Activated naive CD8-positive, alpha-beta T cell treated with anti-CD3 and anti-CD28 coated beads, Interleukin-2, amount 10 ng/mL, durations not matched to agents 7 days and 5 days (primary cell): ENCODE measurements at places on chromosomes 12 and 14. TPM values are rescaled to one million over a fixed set of nuclear protein-coding genes. Genes with fewer than 3 reads are reported as not detected.

DNA sequence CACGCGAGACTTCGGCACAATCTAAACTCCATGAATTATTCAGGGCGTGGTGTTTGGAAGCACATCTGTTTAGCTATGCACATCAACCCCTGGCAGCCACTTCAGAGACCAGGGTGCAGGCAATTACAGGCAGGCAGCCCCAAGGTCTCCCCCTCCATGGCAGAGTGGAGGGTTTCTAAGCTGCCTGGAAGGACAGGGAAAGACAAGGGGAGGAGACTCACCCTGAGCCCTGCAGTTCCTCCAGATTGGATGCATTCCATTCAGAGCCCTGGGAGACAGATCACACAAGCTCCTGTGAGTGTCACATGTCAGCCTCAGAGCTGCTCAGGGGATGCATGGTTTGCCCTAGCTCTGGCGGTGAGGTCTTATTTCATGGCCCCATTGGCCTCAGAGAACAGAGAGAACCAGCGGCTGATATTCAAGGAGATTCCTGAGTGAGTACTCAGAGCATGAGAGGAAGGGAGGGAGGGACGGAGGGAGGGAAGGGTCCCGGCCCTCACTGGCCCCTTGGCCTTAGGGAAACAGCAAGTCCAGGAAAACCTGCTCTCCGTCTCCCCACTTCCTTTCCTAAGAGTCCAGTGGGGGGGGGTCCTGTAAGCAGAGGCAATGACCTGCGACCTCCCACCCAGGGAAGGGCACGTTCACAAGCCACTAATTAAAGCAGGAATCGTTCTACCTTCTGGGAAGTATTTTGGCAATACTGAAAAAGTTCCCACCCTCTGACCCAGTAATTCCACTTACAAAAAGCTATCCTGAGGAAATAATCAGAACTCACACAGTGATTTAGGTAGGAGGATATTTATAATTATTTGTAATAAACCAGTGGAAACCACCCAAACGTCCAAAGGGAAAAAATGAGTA lies 55.1 kb downstream of the SSH1 start:
- H3K27me3 ChIP-seq: no peaks in the 10 kb centered on the region
- H3K4me1 ChIP-seq: peaks cover 6% of the 10 kb centered on the region
- peaks cover 4% of the 10 kb centered on the region for H3K36me3 ChIP-seq
- H3K27ac ChIP-seq: no peak overlapping the region
- DNase-seq: no peak

- no peak overlapping the region for H3K4me3 ChIP-seq
- no peaks in the 10 kb centered on the region for H3K27me3 ChIP-seq
- H3K36me3 ChIP-seq: no peaks in the 10 kb centered on the region
- H3K4me1 ChIP-seq: no peaks in the 10 kb centered on the region
- no peak for DNase-seq
- no peak overlapping the region for H3K27ac ChIP-seq
These were observed 12.7 kb downstream of the TSPAN11 start for GRCh38 chr12:30939234-30939633.

- H3K36me3 ChIP-seq: peaks cover 33% of the 10 kb centered on the region
- peaks cover 51% of the 10 kb centered on the region for H3K4me1 ChIP-seq
- H3K27me3 ChIP-seq: no peaks in the 10 kb centered on the region
These were observed 6.6 kb downstream of the RAN start for GRCh38 chr12:130878193-130879185.

DNA sequence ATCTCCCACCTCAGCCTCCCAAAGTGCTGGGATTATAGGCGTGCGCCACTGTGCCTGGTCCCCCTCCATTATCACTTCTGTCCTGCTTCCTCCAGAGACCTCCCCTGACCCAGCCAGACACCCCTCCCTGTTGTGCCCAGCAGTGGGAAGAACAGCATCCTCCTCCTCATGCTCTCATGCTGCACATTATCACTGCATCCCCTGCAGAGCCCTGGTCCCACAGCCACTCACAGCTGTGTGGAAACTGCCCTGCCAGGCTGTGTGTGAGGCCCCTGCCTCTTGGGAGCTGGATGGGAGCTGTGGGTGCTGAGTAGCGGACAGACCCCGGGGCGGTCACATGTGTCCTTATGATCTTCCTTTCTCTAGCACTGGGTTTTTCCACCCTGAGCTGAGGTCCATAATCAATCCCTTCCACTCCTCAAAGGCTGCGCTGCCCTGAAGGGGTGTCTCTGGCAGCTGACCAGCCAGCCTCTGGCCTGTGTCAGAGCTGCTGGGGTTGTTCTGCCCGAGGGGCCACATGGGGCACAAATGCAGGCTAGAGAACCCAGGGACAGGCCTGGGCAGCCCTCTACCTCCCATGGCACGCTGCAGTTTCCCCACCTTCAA lies 9.2 kb downstream of the HIP1R start:
- no peaks in the 10 kb centered on the region for H3K4me1 ChIP-seq
- no peak overlapping the region for H3K27ac ChIP-seq
- DNase-seq: no peak

KIF26A gene
- 0.17 TPM for total RNA-seq

OTOGL gene
- not detected for total RNA-seq

KRT80 gene
- total RNA-seq: not detected
